ENCODE measurements at places on chromosomes 3 and 15.

DNA sequence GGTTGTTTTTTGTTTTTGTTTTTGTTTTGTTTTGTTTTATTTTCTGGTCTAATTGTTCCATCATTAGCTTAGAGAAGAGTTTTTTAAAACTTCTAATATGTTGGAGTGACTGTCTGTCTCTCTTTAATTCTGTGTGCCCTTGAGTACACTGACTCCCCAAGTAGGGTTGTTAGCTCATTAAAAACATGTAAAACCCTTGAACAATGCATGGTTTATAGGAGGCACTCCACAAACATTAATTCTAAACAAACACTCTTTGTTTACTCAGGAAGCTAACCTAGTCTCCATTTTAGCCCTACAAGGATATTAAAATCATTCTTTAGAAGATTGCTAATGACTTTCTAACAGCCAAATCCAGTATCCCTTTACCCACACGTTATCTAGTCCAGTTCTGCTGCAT is 100.5 kb downstream of the CGGBP1 start:
- DNase-seq, result no peak

- no peak for DNase-seq
Measured at GRCh38 chr3:178526291-178526690, 9.9 kb upstream of the KCNMB2 start.

DNA sequence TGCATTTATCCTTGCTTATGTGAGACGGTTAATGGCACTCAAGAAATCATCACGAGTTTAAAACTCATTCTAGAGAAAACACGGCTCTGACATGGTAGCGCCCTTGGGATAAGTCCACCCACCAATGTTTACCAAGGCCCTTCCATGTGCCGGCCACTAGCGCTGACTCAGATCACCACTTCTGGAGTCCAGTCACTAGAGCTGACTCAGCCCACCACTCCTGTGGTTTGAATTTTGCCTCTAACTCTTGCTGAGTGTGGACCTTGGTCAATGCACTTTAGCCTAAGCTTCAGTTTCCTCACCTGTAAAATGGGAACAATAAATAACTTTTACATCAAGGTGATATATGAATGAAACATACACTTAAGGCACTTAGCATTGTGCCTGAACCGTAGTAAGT is 358.4 kb upstream of the PROK2 start:
- no peak for DNase-seq

GRCh38 chr15:34329006-34329405 is 8.6 kb downstream of the SLC12A6 start:
- no peak for DNase-seq

DNA sequence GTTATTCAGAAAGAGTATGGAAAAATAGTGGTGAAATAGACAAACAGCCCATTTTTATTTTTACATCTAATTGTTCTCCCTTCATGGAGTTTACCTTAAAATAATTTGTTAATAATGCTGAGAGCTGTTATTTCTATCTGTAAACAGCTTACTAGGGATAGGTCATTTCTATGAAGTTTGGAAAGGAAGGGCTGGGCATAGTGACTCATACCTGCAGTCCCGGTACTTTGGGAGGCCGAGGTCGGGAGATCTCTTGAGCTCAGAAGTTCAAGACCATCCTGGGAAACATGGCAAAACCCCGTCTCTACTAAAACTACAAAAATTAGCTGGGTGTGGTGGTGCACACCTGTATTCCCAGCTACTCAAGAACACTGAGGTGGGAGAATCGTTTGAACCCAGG is 624.3 kb upstream of the LMCD1 start:
- no peak for DNase-seq

DNA sequence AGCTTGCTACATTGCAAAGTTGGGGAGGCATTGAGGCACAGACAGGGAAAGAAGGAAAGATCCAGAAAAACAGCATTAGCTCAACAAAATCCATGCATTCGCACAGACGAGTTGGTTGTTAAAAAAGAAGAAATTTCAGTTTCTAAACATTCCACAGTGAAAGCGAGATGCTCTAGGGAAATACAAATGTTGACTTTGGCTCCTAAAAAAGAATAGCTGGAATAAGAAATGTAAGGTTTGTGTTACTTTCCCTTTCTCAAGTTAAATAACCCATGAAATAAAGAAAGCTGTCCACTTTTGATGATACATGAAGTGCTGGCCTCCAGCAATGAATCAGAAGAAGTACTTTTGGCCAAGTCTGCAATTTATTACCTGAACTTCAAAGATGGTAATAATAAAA is 465.1 kb downstream of the ERC2 start:
- DNase-seq, result peak; percentile 5

GRCh38 chr3:168933614-168934013 is 729.9 kb downstream of the MECOM start:
- DNase-seq, result peak; percentile 12

- no peak for DNase-seq
Measured at GRCh38 chr3:39981547-39982184, 172.3 kb downstream of the MYRIP start.

DNA sequence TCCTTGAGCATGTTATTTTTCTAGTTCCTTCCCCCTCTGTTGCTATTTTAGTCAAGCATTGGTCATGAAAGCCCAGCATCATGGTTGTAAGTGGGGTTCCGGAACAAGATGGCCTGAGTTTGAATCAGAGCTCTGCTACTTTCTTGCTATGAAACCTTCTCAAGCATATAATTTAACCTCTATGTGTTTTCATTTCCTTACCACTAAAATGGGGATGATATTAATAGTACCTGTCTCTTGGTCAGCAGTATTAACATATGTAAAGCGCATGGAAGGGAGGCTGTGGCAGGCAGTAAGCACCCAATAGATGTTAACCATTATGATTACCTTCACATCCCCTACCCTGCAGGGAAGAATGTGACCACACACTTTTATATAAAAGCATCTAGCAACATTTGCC is 14.3 kb upstream of the SPRED1 start:
- DNase-seq, result no peak

DNA sequence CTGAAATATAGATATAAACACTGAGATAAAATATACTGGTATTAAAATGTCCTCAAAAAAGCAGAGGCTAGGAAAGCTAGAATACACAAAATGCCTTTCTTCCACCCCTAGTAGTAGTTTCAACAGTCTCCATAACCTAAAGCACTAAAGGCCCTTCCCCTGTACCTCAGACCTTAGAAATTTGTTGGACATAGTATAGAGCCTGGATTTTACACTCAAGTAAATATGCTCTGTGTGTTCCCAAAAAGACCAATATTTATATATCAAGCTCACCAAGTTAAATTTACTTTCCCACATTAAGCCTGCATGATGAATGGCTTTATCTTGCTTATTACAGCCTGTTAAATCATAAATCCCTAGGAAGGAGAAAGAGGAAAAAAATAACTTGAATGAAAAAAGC is 378.7 kb upstream of the AZI2 start:
- no peak for DNase-seq

GRCh38 chr3:74623261-74623836 is 8.9 kb upstream of the CNTN3 start:
- DNase-seq, result no peak

GRCh38 chr15:37072181-37072580 is 28.2 kb downstream of the MEIS2 start:
- no peak for DNase-seq

DNA sequence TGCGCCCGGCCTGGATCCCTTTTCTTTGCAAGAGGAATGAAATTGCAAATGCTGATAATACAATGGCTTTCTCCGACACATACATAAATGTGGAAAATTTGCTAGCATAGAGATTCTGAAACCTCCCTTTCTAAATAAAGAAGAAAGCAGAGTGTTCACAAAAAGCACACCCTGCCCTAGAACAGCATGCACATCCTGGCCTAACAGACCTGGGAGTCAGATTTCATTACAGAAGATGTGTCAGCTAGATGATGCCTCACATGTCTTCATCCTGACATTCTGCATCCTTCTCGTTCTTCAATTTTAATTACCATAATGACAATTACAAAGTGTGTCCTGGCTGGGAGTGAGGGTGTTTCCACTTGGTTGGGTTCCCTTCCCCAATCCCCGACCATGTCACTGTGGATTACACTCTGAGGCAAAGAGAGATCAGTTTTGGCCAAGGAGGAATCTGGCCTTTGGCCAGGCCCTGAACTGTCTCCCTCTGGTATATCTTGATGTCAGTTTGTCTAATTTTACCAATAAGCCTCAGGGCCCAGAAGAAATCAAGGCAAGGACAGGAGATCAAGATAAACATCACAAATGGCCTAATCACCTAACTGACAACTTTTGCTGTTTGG is 104.9 kb upstream of the SPATA12 start:
- no peak for DNase-seq

DNA sequence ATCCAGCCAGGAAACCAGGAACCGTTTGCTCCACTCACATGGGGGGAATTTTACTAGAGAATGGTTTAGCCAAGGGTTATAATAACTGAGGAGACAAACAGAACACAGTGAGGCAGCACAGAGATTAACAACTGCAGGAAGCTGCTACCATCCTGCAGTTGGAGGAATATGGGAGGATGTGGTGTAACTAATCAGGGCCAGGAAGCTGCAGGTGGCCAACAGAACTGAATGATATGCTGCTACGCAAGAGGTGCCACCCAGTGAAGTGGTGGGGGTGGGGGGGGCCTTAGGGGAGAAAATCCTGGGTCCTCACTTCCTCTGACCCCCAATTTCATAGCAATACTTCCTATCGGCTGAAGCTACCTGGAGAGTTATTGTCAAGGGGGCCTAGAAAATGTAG is 306.4 kb upstream of the STT3B start:
- no peak for DNase-seq

DNA sequence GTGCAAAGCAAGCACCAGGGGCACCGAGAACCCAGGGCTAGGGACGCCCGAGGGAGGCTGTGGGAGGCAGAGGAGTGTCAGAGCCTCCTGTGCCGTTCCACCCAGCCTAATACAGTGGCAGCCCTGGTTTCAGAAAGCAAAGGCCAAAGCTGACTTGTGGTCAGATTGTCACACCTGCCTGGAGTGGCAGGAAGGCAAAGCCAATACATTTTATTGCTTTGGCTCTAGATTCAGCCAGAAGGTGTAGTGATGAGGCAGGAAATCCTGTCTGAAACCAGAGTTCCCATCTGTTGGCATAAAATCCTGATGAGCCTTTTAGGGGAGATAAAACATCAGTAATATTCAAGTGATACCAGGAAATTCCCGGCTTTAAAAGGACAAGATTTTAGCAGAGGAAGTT is 168.3 kb downstream of the SLCO3A1 start:
- DNase-seq, result no peak

DNA sequence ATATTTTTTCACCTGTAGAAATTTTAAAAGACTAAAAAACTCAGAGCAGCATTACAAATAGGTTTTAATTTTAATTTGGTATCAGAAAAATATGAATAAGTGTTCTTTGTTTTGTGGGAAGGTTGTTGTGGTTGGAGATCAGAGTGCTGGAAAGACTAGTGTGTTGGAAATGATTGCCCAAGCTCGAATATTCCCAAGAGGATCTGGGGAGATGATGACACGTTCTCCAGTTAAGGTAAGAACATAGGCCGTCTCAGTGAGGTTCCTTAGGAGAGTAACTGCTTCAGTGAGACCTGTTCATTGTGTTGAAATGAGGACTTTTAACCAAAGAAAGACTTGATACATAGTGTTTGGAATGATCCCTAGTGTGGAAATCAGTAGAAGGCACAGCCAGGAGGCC is 44.8 kb downstream of the OPA1 start:
- DNase-seq, result no peak

- DNase-seq, result no peak
Measured at GRCh38 chr15:75952525-75952924, 48.8 kb downstream of the FBXO22 start.

GRCh38 chr15:51359981-51360380 is 18.5 kb downstream of the GLDN start:
- DNase-seq, result no peak

DNA sequence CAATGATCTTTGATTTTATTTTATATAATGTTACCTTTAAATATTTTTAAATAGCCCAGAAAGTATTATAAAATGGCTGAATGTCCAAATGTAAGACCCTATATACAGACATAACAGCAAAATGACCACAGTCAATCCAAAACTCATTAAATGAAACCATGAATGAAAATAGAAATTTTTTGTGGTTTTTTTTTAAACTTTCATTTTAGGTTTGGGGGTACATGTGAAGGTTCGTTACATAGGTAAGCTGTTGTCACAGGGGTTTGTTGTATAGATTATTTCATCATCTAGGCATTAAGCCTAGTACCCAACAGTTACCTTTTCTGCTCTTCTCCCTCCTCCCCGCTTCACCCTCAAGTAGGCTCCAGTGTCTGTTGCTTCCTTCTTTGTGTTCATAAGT is 108.8 kb downstream of the FAIM start:
- DNase-seq, result no peak

GRCh38 chr3:14647976-14648955 is 3.3 kb upstream of the CCDC174 start:
- DNase-seq, result no peak

DNA sequence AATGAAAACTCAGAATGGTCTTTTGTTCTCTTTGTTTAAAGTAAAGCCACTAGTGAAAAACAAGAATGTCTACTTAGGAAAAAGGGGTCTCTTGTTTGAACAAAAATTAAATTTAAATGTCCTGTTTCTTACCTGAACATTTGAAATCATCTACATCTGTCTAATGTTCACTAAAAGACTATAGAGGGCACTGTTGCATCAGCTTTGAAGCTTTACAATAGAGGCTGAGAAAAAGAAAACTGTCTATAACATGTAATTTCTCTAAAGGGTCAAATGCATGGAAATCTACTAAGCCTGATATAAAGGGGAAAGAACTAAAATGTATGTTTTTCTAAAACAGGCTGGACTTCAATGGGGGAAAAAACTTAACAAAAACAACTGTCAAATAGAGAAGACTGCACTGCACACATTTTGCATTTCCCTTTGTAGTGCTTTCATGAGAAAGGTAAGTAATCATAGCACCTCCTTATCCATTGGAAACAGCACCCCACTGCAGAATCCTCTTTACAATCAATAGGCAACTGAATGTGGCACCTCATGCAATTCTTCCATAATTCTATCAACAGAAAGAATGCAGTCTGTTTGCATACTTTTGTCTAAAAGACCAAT is 26.3 kb downstream of the DPH6 start:
- peak; percentile 68 for DNase-seq

DNA sequence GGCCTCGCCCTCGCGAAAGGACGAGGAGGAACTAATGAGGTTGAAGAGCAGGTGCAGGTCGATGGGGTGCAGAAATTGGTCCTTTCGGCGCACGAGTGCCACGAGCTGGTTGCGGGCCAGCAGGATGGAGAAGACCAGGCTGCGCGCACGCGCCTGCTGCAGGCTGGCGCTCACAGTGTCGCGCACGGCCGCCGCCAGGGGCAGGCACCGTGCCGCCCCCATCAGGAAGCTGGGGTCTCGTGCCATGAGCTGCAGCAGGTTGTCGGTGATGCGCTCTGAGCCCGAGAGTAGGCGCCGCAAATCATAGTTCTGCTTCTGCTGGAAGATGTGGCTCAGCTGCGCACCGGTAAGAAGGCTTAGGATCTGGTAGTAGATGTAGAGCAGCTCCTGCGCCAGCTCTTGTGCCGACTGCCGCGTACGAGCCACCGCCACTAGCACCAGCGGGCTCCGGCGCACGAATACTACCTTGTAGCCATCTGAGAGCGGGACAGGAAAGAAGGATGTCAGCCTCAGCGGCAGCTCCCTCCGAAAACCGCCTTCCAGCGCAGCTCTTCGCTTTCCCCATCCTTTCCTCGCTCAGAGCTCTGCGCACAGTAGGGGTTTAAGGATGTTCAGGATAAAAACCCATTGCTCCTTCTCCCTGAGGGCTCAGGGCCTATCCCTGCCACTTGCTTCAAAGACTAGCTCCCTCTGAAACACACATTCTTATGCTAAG is 6.9 kb upstream of the MST1R start:
- DNase-seq, result no peak

GRCh38 chr3:194617827-194618226 is 15.4 kb downstream of the TMEM44 start:
- no peak for DNase-seq

All from kidney glomerular epithelial cell (primary cell).